Stimulated activated CD4-positive, alpha-beta T cell treated with anti-CD3 and anti-CD28 coated beads, Interleukin-2, amount 100 ng/mL, for 24 hours (primary cell): ENCODE measurements at places on chromosomes 4 and X.

- DNase-seq, result no peak
Observed at GRCh38 chrX:64571011-64571410, 175.8 kb upstream of the MTMR8 start.

DNA sequence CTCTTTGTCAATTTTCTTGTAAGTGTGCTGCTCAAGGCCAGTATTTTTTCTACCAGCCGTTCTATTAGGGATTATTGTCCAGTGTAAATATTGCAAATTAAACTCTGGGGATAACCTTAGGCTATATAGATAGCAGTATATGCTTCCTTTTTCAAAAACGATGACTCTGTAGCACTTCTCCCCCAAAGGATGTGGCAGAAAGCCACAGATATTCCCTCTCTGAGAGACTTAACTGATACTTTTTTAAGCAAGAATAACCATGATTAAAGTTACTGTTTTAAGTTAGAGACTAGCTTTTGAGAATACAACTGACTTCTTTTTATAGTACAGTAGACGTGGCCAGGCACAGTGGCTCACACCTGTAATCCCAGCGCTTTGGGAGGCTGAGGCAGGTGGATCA is 130.0 kb downstream of the FHIP1A start:
- DNase-seq, result no peak

DNA sequence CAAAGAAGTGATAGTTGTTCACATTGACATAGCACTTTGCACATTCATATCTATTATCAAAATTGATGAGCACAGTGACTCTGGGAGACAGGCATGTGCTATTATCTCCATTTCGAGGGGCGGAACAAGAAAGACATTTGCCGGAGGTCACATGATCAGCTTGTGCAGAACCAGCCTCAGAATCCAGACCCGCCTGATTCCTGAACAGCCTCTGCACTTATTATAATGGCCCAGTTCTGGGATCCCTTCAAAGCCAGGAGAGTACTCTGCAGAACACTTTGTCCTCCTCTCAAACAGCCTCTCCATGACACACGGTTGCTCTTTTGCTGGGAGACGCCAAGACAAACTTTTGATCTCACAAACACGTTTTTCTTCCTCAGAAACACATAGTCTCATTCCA is 48.4 kb downstream of the RWDD4 start:
- no peak for DNase-seq

GRCh38 chrX:10108288-10108687 is 48.5 kb upstream of the CLCN4 start:
- DNase-seq, result no peak

DNA sequence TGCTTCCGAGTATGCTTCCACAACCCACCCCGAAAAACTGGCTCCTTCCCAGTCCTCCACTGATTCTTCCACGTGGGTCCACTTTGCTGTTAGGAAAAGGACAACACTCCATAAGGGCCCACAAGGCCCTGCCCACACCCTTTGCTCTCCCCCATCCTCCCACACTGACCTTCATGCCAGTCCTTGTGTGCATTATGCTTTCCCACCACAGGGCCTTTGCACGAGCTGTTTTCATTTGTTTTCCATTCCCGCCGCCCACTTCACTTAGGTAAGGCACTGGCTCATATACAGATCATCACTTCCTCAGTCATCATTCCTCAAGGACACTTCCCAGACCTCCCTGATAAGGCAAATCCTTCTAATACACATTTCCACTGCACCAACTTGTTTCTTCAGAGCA is 16.8 kb upstream of the SEL1L3 start:
- no peak for DNase-seq

- no peak for DNase-seq
Observed at GRCh38 chrX:13520936-13521335, 48.5 kb upstream of the EGFL6 start.

DNA sequence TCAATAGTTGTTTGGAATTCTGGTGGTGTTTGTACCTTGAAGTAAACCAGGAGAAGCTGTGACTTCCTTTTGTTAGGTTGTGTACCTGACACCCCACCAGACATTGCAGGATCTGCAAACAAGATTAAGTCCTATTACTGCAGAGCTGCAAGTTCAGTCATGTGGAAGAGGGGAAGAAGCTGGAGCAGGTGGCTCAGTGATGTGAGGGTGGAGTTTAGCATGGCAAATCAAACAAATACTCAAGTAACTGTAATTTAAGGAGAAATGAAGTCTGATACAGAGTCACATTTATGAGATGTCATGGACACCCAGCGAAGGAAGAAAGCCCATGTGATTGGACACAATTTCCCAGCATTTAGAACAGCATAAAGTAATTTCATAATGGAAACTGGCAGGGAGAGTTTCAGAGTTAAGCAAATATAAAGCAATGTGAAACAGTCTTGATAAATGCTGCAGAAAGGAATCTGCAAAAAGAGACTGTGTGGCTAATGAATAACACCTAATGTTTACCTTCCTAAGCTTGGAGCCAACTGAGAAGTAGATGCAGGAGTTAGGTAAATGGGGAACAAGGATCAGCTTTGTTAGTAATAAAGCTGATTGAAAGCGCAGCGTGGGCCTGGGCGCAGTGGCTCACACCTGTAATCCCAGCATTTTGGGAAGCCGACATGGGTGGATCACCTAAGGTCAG is 249.1 kb downstream of the GBA3 start:
- DNase-seq, result no peak

GRCh38 chr4:76275486-76276124 is 24.1 kb downstream of the FAM47E start:
- DNase-seq, result no peak

GRCh38 chr4:179509489-179509888 is 2067.3 kb upstream of the AGA start:
- no peak for DNase-seq

DNA sequence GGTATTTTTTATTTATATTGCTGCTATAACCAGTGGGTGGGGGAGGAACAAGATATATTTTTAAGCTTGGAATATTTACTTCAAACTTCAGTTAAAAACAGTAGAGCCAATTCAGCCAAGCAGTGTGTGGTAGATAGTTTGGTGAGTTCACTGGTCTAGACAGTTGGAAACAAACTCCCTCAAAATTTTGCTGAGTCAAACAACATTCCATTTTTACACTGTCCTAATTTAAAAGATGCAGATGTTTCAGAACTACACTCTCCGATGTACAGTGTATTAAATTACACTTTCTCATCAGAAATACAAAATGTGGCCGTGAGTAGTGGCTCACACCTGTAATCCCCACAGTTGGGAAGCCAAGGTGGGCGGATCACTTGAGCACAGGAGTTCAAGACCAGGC is 23.3 kb downstream of the PRKX start:
- DNase-seq, result no peak

GRCh38 chr4:172357006-172357540 is 543.9 kb downstream of the GALNTL6 start:
- DNase-seq, result no peak

- DNase-seq, result no peak
Observed at GRCh38 chrX:105650986-105651385, 171.4 kb upstream of the NRK start.

GRCh38 chr4:106930522-106930921 is 105.6 kb downstream of the DKK2 start:
- DNase-seq, result no peak

- DNase-seq, result no peak
Observed at GRCh38 chr4:763922-764321, 58.3 kb downstream of the PCGF3 start.

DNA sequence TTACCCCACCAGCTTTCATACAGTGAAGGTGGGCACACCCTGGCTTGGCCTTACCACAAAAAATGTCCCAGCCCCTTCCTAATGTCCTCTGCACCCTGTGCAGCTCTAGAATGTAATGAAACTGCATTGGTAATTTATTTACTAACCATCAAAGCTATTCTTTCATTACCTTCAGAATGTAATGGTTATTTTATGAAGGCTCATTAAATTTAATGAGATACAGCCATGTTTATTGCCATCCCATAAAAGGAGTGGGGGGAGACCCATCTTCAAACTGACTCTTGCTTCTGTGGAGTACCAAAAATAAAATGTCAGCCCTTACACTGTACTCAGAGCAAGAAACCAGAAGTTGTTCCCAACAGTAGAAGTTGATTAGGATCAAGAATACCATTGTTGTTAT is 25.0 kb downstream of the NKX6-1 start:
- DNase-seq, result no peak

- DNase-seq, result no peak
Observed at GRCh38 chr4:125679989-125680388, 365.2 kb downstream of the FAT4 start.

DNA sequence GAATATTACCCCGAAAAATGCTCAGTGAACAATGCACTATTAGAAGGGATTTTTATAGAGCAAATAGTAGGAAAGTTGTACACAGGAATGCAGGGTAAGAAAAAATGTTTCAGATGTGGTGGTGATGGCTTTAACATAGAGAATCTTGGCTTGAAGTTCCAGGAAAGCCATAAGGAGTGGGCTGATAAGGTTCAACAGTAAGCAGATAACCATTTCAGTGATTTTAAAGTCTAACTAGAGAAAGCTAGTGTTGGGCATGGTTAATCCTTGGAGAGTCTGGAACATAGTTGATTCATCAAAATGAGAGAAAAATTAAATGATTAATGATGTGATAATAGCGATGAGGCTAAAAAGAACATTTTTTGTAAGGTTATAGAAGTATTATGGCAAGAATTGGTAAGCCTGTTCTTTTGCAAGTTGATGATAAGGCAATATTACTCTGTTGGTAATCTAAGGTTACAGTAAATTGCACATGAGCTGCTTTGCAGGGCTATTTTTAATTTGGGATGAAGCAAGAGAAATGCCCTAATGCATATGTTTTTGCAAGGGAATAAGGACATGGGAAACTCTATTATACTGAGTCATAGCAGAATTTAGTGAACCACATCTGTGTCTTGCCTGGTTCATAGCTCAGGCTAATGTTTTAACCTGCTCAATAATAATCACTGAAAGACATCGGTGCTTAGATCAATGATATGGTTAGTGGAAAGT is 44.3 kb downstream of the GALNTL6 start:
- no peak for DNase-seq

- DNase-seq, result no peak
Observed at GRCh38 chrX:78708262-78708661, 39.3 kb upstream of the LPAR4 start.

DNA sequence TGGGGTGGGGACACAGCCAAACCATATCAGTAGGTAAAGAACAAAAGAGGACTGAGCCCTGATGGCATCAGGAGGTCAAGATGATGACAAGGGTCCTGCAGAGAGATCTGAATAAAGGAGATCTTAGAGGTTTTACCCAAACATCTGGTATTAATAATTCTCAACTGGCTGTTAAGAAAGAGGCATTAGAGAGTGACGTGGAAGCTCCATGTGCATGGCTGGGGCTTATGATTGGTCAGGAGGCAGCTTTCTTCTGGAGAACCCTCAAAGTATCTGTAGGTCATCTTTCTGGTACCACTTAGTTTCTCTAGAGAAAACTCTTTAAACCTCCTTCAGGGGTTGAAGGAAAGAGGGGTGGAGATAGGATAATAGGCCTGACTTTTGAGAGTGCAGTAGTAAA is 18.7 kb downstream of the MGST2 start:
- DNase-seq, result no peak

DNA sequence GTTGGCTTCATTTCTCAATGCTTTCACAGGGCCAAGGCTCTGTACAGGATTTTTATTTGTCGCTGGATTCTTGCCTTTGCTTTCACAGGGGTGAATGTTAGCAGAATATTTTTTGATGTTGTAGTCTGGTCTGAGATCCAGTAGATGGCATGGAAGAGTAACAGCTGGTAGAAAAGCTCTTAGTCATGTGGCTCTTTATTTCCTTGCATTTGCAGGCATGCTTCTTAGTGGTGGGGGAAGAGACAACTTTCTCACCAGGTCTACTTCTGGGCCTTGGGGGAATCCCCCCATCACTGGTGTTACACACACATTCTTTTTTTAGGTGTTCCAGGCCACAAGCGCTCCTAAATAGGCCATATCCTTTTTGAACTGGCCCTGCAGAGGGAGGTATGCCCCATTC is 58.2 kb upstream of the DKK2 start:
- DNase-seq, result no peak
